ENCODE measurements at places on chromosomes 5 and 9.
A peak's percentile ranks its signal among the peaks of the same experiment; 100 is the strongest.

DNA sequence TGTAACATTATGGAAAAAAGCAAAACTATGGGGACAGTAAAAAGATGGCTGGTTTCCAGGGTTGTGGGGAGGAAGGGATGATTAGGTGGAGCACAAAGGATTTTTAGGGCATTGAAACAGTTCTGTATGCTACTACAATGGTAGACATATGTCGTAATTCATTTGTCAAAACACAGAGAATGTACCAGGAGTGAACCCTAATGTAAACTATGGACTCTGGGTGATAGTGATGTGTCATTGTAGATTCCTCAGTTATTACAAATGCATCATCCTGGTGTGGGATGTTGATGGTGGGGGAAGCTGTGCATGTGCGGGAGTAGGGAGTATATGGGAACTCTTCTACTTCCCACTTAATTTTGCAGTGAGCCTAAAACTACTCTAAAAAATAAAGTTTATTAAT is 135.0 kb upstream of the GABRP start:
- no peak for DNase-seq

DNA sequence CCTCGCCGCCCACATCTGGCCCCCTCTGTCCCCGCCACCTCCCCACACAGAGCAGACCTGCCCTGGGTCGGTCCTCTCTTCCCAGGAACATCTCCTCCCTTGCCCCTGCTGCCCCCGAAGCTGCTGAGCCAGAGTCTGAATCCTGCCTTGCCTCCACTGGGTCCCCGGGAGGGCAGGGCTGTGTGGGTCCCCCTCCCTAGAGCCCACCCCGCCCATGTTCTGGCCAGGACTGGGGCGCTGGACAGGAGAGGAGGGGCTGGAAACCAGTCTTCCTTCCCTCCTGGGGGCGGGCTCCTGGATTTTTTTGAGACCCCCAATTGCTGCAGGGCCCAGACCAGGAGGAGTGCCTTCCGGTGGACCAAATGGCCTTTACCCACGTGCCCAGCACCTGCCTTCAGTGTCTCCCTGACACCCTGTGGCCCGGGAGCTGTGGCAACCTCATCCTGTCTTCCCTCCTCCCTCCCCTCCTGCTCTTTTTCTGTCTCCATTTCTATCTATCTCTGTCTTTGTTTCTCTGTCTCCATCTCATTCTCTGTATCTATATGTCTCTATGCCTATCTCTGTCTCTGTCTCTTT is 12.1 kb downstream of the MRPL36 start:
- DNase-seq, result no peak

DNA sequence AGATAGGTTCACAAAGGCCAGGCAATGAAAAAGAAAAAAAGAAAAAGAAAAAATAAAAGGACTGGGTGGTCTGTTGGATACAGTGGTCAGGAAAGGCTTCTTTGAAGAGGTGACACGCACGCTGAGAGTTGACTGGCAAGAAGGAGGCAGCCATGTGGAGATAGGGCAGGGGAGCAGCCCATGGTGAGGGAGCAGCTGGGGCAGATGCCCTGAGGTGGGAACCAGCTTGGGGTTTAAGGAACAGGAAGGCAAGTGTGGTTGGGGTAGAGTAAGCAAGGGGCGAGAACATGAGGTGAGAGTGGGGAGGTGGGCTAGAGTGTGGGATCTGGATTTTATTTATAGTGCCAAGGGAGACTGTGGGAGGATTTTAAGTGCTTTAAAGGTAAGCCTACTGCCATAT is 6.8 kb downstream of the ENHO start:
- no peak for DNase-seq

GRCh38 chr5:180609817-180610550 is 18.7 kb upstream of the SCGB3A1 start:
- DNase-seq, result no peak

DNA sequence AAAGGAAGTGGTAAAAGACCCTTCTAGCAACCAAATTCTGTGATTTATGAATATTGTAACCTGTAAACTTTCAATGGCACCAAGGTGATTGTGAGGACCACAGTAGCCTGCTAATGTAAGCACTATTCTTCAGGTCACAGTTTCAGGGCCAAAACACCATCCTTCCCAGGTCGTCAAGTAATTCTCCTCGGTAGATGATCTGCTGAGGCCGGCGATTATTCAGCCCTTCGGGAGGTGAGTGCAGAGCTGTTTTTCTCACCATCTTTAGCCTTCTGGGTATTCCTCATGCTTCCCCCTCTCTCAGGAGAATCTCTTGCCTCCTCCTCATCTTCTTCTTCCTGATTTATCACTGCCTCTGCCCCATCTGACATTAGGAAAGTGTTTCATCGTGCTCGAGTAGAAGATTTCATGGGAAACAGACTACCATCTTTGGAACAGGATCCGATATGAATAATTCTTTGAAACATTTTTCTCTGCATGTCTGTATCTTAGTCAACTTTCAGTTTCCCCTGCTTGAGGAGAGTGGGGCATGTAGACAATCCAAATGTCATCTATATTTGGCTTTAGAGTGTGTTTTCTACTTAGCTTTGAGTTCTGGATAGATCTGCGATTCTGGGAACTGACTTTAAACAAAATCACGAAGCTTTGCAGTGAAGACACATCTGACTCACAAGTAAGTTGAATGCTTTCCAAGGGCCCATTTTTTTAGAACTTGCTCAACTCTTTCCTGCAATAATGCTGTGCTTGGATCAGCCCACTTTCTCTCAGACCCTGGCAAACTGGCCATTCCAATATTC is 173.9 kb downstream of the AOPEP start:
- no peak for DNase-seq

- DNase-seq, result no peak
Observed at GRCh38 chr9:134565316-134565915, 76.2 kb upstream of the COL5A1 start.

DNA sequence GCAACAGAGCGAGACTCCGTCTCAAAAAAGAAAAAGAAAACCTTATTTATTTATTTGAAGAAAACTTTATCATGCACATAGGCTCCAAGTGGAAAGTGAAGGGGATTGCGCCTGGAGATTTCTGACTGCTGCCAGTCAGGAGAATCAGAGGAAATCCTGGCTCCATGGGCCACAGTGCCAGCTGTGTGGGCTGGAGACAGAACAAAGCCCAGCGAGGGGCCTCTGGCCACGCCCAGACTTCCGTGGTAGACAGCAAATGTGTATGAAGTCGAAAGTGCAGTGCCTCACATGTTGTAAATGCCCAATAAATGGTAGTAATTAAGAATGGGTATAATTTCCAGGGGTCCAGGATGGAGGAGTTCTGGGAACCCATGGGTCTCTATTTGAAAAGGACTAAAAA is 75.8 kb upstream of the WWC1 start:
- DNase-seq, result no peak

DNA sequence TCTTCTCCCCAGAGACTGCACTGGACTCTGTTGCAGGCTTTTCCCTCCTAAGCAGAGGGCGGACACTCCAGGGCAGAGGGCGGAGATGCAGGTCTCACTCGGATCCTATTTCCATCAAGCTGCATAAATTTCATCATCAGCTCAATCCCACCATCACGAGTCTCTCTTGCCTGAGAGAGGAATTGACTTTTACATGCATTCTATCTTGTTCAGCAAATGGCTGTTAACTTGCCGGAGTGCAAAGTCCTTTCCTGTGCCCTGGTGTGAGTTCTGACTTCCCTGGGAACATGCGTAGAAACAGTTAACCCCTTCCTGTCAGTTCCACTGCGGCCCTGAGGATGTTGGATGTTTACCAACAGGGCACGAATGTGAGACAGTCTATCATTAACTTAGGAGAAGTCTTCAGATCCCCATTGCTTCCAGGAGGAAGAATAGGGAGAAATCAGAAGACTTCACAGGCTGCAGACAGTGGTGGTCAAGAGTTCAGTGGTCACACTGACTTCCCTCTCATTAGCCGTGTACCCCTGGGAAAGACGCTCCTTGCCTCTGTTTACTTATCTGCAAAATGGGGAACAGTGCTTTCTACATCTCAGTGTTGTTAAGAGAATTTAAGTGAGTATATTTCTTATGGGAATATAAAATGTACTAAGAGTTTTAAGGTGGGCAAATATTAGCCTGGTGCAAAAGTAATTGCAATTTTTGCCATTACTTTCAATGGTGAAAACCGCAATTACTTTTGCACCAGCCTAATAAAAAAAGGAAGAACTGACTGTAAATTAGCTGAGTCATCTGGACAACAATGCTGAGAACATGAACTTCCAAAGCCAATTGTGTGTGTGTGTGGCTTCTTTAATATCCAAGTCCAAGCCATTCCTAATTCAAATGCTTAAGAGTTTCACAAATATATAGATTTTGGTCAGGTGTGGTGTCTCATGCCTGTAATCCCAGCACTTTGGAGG is 248.0 kb downstream of the DRD1 start:
- no peak for DNase-seq

GRCh38 chr9:70535546-70536323 is 121.3 kb upstream of the KLF9 start:
- DNase-seq, result no peak

- DNase-seq, result peak; percentile 90
Observed at GRCh38 chr9:113150670-113151611, at the start of gene SLC31A2. TSS of gene SLC31A2 (plus strand) at chr9:113151007. CDS start at chr9:113151075, 68 bp downstream.

DNA sequence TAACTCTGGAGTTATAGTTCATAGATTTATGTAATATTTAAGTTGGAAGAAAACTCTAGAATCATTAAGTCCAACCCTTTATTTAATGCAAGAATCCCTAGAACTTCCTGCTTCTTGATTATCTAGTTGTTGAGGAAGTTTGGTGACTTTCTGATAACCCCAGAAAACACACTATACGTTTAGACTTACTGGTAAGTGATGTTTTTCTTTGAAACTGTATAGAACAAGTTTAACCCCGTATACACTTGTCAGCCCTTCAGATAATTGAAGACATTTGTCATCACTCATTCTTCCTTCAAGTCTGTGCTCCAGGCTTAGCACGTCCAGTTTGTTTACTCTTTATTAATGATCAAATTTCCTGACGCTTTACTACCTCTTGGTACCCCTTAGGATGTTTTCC is 9.0 kb downstream of the NDUFS4 start:
- DNase-seq, result no peak

GRCh38 chr5:80269991-80270438 is 14.2 kb upstream of the SERINC5 start:
- no peak for DNase-seq

DNA sequence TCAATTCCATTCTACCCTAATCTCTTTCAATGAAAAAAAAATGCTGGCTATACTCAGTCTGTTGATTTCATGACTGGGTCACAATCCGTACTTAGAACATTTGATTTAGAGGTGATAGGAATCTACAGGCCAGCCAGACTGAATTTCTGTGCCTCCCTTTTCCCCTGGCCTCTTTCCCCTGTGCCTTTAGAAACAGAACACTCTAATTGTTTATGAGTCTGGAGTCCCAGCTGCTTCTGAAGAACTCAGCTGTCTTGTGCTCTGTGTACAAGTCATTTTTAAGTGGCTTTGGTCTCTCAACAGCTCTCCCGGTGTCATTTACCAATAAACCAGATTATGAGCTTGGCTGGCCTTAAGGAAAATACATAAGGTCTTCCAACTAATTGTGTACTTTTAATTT is 94.1 kb upstream of the ITGA2 start:
- no peak for DNase-seq

- no peak for DNase-seq
Observed at GRCh38 chr9:131677444-131678180, 62.3 kb downstream of the RAPGEF1 start.

GRCh38 chr5:172383191-172383802 is 71.0 kb downstream of the SH3PXD2B start:
- no peak for DNase-seq

DNA sequence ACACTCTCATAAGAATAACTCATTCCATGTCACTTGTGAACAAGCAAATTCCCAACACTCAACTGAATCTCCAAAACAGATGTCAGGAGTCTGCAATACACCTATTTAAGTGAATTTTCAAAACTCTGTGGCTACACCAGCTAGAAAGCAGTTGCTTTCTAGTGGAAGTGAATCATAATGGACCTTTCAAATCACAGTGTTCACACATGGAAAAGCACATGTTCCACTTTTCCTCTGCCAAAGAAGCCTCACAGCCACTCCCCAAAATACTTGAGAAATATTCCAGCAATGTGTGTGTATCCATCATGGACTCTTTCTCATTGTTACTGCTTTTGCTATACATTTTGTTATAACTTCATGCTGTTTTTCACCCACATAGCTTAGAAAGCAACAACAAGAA is 17.4 kb downstream of the MARCHF3 start:
- no peak for DNase-seq

DNA sequence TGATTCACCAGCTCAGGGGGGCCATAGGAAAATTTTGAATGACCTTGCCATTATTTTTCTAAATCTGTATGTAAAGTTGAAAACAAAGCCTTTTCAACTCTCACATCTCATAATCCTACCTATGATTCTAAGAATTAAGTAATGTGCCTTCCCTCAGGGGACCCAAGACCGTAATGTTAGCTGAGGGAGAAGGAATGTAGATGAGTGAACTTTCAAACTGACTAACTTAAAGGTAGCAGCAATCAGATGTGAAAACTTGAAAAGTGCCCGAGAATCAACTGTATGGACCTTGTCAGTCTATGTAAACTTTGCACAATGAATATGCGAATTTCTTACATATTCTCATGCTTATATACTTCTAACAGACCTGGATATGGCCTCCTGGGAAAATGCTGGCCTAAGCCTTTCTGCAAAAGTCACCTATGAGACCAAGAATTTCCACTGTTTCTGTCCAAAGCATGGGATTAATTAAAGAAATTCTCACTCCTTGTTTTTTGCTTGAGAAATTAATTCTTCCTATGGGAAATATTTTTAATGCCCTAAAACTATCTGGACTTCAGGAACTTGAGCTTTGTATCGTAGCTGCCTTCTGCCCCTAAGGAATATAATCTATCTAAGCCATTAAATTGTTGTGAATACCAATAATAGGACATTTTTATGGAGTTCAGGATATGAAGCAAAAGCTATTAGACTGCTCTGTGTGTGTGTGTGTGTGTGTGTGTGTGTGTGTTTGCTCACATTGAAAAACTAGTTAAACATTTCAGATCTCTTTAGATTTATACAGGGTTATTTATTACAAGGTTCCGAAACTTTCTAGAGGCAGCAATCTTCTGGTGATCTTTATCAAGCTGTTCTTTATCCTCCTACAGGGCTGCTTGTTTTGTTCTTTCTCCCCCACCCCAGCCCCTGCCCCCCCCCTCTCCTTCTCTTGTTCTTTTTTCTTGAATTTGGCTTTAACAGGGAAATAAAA is 169.1 kb upstream of the CLINT1 start:
- no peak for DNase-seq

- DNase-seq, result no peak
Observed at GRCh38 chr5:174751154-174752000, 27.0 kb downstream of the MSX2 start.

- no peak for DNase-seq
Observed at GRCh38 chr5:4348919-4349318, 753.3 kb downstream of the IRX1 start.

DNA sequence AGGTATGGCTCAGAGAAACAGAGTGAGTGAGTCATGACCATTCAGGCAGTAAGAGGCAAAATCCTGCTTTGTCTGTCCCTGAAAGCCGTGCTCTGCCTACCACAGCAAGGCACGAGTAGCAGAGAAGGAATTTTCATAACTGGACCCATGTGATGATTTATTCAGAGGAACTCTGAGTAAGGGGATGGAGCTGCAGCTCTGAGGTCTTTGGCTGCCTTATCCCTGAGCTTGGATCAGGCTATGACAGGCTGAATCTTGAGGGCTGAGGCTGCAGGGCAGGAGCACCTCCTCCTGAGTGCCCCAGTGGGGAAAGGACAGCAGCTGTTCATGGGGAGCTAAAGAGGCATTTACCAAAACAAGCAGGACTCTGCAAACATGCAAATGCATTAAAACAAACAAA is 183.4 kb downstream of the PAPPA start:
- DNase-seq, result no peak

All from activated naive CD4-positive, alpha-beta T cell treated with Interleukin-2 at 50 U/mL for 16 hours (primary cell).